Fibroblast of the aortic adventitia (primary cell): ENCODE measurements at places on chromosomes 13 and 19. TPM values are rescaled to one million over a fixed set of nuclear protein-coding genes. Genes with fewer than 3 reads are reported as not detected.

DNA sequence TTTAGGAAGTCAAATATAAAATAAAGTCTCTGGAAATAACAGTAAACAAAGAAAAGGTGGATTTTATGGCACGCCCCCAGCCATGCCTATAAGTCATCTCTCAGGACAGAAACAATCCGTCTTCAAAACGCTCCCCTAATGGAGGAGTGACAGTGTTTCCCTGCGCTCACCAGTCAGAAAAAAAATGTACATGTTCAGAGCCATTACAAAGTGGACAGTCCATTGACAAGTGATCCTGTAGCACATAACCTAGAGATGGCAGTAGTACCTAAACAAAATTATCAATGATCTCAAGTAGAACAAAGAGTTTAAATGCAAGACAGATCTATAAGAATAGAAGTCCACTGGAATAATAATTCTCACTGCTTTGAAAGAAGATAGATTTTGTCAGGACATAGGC lies 891.7 kb upstream of the MIR17HG start:
- DNase-seq: no peak

DNA sequence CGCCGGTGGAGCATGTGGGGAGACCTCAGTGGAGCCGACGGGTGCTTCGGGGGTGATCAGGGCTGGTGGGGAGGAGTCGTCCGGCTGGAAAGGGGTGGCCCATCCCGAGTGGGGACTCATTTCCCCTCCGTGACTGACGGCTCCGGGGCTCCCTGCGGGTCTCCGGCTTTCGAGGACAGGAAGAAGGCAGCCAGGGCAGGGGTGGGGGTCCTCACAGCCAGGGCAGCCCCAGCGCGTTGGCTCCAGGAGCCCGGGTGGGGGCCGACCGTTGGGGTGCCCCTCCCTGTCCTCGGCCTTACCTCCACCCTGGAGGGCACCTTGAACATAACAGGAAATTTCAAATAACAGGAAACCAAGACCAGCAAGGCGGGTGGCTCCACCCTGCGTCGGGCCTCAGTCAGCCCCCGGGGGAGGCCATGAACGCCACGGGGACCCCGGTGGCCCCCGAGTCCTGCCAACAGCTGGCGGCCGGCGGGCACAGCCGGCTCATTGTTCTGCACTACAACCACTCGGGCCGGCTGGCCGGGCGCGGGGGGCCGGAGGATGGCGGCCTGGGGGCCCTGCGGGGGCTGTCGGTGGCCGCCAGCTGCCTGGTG lies at the start of gene S1PR4:
S1PR4 (plus strand) TSS at position 393 of the 596 bp plus-strand sequence; CDS start at position 417, 24 bp downstream.
- DNase-seq: no peak

DNA sequence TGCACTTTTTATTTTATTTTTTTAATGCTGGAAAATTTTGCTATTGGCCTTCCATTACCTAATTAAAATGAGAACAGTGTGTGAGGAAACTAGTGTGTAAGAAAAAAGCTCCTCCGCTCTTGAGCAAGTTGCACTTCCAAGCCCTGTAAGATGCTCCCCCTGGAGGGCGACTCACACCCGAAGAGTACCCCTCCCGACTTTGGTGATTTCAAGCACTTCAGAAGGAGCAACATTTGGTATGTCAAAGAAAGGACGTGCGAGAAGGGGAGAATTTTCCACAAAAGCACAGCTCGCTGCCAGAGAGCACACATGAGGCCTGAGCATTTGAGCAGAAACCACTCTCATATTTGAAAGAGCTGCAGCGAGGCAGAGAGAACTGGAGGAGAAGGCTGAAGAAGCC lies 504.4 kb downstream of the FGF9 start:
- DNase-seq: no peak

- DNase-seq: no peak
These were observed 76.5 kb downstream of the FGF14 start for GRCh38 chr13:102325321-102325720.

DNA sequence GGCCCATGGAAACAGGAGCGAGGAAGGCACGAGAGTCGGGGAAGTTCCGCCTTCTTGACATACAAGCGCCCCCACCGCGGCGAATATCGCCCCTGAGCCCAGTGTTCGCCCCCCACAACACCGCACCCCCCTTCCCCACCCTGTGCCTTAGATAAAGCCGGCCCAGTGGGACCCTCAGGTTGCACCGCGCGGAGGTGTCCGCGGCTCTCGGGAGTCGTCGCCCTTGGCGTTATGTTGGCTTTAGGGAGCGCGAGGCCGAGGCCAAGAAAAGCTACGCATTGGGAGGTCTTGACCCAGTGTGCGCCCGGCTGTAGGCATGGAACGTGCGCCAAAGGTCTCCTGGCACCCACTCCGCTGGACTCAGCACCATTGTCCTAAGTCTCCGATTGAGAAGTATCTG lies 603 bp upstream of the ZNF132 start:
- DNase-seq: no peak

DNA sequence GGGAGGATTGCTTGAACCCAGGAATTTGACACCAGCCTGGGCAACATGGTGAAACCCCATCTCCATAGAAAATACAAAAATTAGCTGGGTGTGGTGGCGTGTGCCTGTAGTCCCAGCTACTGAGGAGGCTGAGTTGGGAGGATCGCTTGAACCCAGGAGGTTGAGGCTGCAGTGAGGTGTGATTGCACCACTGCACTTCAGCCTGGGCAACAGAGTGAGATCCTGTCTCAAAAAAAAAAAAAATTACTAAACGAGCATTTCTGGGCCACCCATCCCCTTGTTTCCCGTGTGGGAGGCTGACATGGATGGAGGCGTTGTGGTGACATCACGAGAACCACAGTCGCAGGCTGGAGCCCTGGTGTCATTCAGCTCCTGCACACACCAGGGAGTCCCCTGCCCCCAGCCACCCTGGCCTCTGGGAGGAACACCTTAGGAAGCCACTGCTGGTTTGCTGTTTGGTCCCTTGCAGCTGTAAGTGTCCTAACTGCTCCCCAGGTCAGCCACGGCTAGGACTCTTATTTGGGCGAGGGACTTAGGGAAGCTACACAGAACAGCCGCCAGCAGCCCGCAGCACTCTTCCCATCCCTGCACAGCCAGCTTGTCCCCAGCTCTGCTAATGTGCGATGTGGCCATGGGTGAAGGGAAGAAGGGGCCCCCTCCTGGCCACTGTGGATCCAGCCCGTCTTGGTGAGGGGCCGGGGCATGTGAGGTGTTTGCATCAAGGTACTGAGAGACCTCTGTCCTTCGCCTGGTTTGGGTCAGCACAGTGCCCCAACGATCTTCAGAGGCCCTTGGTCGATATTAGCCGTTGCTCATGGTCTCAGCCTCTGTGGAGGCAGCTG lies 12.7 kb downstream of the NKPD1 start:
- no peak for DNase-seq

DNA sequence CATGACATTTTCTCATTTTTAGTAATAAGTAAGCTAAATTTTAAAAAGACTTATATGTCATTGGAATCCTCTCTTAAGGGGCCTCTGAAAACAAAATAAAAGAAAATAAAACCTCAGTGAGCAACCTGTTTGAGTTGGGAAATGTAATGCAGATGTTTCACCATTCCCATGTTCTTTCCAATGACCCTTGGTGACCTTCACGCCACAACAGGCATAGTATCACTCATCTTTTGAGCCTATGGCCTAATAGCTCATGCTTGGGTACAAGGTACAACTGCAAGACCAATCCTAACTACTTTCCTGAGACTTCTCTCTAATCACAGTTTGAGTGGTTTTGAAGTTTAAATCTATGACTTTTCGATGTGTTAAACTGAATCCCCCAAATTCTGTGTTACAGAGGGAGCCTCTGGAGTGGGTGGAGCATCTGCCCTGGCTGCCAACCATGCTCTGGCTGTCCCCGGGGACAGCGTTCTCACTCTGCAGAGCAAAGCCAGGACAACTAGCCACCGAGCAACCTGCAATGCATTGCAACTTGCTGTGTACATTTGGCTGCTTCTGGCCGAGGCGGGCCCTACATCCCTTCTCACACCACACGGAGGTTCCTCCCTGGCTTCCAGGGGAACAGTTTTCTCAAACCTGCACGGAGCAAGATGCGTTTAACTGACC lies 307.9 kb upstream of the MAB21L1 start:
- no peak for DNase-seq

DNA sequence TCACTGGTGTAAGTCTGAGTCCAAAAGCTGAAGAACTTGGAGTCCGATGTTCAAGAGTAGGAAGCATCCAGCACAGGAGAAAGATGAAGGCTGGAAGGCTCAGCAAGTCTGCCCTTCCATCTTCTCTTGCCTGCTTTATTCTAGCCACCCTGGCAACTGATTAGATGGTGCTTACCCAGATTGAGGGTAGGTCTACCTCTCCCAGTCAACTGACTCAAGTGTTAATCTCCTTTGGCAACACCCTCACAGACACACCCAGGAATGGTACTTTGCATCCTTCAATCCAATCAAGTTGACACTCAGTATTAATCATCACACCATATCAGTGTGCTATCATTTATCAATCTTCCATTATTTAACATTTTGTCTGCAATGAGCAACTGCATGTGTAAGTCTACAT lies 223.5 kb downstream of the GPC5 start:
- DNase-seq: no peak

- DNase-seq: peak; percentile 4
These were observed 636.1 kb upstream of the GPC6 start for GRCh38 chr13:92590503-92590908.

DNA sequence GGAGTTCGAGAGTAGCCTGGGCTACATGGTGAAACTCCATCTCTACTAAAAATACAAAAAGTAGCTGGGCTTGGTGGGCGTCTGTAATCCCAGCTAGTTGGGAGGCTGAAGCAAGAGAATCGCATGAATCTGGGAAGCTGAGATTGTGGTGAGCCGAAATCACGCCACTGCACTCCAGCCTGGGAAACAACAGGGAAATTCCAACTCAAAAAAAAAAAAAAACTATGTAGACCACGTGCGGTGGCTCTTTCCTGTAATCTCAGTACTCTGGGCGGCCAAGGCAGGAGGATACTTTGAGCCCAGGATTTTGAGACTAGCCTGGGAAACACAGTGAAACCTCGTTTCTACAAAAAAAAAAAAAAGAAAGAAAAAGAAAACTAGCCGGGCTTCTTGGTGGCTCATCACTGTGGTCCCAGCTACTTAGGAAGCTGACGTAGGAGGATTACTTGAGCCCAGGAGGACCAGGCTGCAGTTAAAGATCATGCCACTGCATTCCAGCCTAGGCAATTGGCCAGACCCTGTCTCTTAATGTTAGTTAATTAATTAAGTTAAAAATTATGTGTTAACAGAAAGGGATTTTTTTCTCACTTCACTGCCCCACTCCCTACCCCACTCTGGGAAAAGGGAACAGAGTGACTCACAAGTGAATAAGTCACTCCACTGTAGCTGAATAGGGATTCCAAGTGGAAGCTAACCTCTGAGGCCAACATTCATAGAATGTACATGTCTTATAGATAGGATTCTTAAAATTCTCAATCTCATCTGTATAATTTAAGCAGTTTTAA lies 2.2 kb downstream of the ZNF83 start:
- no peak for DNase-seq

DNA sequence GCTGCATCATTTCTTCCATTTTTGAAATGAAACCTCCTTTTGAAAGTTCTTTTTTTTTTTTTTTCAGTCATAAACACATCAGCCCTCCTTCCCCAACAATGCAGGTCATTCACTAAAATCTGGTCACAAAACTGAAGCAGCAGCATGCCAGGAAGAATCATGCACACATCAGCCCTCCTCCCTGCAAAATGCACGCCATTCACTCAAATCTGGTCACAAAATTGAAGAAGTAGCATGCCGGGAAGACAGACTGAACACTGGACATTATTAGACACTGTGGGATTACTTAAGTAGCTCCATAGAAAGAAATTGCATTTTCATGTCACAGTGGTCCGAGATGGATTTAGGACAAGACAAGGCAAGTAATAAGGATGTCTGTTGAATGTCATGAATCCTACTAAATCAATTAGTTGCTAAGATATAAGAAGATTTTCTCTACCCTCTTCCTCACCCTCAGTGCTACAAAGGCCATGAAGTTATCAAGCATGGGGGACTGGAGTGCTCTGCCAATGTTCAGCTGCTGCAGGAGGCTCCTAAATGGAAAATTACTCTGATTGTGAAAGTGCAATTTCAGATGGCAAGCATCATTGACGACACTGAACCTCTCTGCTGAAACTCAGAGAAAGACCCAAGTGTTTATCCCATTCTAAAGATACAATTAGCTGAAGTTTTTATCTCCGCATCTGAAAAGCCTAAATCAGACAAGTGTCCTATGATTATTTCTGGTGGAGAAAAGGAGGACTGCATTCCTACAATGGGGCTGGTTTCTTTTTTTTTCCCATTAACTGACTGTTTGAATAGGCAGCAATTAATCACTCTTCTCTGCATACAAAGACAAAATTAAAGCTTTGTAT lies 913.2 kb downstream of the DIAPH3 start:
- DNase-seq: no peak

CATSPERD gene
- not detected in 2 replicates for total RNA-seq

CCDC70 gene
- not detected in 2 replicates for total RNA-seq

ACER1 gene
- total RNA-seq: not detected in 2 replicates

TEX26 gene
- not detected in 2 replicates for total RNA-seq

ACTL9 gene
- not detected in 2 replicates for total RNA-seq

MCF2L gene
- 2.2 and 8.0 TPM in 2 replicates for total RNA-seq
